Fibroblast of mammary gland (primary cell): ENCODE measurements at places on chromosomes 12 and 14.

GRCh38 chr14:57823015-57823660 lies 42.8 kb downstream of the SLC35F4 start:
- no peak for DNase-seq

DNA sequence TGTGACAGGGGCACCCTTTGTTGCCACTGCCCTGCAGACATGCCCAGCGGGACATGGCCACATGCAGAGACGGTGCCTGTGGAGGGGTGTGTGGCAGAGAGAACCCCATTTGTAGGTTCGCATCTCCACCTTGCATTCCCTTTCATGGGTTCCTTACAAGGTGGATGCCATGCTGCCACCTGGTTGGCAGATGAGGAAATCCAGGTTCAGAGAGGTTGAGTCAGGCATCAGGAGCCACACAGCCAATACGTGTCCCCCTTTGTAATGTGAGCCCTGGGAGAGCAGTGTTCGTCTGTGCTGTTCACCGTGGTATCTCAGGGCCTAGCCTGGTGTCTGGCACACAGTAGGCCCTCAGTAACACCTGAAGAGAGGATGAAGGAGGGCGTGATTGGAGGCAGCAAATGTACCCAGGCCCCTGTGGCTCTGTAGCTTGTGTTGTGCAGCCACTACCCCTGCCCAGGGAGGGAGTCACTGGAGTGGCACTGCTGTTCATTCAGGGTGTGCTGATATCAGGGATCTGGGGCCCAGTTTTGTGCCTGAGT lies 9.1 kb downstream of the SH2B3 start:
- no peak for DNase-seq

DNA sequence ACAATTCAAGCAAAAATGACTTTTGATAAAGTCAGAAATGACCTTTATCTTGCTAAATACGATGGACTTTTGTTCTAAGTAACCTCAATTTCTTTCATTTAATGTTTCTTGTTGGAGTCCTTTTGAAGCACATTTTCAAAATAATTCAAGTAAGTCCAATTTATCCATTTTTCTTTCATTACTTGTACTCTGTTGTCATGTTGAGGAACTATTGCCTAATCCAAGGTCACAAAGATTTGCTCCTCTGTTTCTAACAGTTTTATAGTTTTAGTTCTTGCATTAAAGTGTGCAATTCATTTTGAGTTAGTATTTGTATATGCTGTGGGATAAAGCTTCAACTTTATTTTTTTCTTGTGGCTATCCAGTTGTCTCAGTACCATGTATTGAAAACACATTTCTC lies 66.7 kb downstream of the CCER1 start:
- peak; percentile 23 for DNase-seq

GRCh38 chr14:99359906-99360305 lies 87.9 kb upstream of the BCL11B start:
- no peak for DNase-seq

DNA sequence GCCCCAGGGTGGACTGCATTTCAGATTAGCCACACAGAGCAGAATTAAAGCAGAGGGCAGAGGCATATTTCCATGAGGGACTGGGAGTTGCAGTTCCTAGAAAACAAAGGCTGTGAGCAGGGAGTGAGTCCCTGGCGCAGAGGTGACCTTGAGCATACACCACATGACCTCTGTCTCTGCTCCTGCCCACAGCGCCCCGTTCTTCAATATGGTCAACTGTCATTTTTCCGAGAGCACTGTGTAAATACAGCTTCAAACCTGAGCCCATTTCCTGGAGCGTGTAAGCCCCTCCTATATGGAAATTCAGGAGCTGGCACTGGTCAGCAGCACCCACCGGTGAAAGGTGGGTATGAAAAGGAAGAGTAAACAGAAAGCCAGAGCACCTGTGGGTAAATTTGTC lies 192.2 kb upstream of the PELI2 start:
- DNase-seq = no peak

DNA sequence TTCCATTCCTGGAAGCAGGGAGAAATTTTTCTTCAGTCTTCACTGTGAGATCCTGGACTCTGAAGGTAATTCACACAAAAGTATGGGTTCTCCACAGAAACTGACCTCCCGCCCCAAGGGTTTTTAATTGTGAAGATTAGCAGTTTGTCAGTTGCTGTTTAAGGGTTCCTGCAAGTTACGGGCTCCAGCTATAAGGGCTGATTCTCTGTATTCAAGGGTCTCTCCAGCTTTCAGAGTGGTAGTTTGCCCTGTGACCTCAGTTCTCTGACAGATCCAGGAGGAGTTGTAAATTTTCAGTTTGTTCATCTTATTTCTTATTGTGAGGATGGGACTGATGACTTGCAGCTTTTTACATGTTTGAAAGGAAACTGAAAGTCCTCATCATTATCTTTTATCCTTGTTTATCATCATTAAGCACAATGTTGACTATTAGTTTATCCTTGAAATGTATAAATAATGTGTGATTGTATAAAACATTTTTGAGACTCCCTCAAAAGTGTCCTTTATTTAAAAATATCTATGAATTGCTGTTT lies 110.9 kb downstream of the SCAF11 start:
- no peak for DNase-seq

GRCh38 chr14:22464422-22465142 lies 124.4 kb downstream of the DAD1 start:
- DNase-seq = no peak

- peak; percentile 77 for DNase-seq
Observed at GRCh38 chr12:28172434-28173030, 17.7 kb upstream of the CCDC91 start.
